ENCODE measurements at places on chromosomes 16 and 17.

DNA sequence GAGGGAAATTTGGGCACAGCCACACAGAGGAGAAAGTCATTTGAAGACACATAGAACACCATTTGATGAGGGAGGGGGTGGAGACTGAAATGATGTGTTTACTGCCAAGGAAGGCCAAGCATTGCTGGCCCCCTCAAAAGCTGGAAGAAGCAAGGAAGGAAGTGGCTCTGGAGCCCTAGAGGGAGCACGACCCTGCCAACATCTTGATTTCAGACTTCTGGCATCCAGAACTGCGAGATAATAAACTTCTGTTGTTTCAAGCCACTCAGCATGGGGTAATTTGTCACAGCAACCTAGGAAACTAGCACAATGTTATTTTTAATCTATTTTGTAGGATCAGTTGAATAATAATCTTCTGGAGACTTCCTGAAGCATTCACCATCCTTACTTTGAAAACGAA, 314.8 kb upstream of the GOT2 start:
- no peak for DNase-seq

DNA sequence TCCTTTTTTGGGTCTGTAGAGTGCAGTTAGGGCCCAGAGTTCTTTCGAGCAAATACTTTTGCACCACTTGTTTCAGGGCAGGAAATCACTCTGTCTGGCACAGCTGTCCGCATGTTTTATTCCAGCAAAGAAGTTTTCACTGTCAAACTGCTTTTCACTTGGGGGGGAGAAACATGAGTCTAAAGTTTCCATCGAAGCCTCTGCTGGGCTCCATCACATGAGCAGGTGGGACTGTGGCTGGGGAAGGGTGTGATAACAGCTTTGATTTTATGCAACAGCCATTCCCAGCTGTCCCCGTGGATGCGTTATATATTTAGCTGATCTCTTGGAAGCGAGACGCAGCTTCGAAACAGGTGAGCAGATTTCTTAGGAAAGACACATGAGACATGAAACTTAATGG, 288.6 kb downstream of the SNX29 start:
- no peak for DNase-seq

DNA sequence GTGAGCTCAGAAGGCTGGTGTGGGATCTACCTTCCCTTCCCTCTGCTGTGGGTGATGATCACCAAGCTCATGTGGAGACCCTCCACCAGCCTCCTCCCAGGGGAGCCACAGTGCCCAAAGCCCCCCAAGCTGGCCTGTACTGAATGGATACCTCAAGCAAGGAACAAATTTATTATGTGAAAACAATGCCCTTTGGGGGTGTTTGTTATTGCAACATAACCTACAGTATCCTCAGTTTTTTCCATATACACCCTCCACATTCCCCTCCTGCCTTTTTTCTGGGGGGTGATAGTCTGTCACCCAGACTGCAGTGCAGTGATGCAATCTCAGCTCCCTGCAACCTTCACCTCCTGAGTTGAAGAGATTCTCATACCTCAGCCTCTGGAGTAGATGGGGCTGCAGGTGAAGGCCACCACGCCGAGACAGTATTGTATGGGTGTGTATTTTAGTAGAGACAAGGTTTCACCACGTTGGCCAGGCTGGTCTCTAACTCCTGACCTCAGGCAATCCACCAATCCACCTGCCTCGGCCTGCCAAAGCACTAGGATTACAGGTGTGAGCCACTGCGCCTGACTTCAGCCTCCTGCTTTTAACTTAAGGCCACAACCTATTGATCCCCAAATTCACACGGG, 215.9 kb downstream of the CPPED1 start:
- DNase-seq: no peak

- DNase-seq: no peak
These were observed 43.2 kb upstream of the MRPS23 start for GRCh38 chr17:57892820-57893595.

DNA sequence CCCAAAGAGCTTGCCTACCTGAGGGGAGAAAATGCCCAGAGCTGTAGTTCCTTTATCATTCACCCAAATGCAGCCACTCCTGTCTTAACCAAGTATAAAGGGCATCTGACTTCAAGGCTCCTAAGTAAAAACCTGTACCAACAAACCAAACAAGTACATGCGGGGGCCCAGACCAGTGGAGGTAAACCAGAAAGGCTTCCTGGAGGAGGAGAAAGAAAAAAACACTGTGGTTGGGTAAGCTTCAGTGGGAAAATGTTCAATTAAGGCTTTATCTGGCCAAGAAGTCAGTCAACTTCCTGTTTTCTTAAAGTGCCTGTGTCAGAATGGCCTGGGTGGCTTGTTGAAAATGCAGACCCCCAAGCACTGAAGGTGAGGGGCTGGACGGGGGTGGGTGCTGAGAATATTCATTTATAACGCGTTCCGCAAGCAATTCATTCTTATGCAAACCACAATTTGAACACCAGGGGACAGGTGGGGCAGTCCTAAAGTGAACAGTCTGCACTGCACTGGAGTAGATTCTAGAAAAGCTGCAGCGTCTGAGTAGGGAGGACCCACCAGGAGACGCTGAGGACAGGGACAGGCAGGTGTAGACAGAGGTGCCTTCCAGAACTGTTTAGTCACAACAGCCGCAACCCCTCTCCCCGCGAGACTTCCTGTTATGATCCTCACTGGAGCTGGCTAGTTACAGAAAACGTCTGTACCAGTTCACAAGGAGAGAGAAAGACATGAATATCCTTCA, 467.1 kb downstream of the SOX9 start:
- DNase-seq: no peak

DNA sequence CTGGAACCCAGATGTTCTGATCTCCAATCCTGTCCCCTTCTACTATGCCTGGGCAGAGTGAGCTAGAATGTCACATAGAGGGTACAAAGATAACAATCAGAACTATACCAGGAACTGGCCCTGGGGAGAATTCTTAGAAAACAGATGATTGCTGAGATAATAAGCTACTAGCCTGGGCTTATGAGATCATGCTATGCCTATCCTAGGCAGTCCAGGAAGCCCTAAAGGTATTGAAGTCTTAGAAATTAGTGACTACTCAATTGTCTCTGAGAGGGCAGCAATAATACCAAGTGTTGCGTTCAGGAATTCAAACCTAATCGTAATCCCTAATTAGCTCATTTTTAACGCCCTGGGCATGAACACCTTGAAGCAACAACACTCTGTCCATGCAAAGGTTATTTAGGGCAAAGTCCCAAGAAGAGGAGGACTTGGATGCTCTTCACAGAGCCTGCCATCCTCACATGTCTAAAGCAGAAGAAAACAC, 77.1 kb downstream of the MMD start:
- no peak for DNase-seq

All from D721Med (cell line).